Epithelial cell of esophagus (primary cell): ENCODE measurements at places on chromosomes 2 and 18.

GRCh38 chr18:47547539-47548202 is 296.2 kb upstream of the SKOR2 start:
- no peak for DNase-seq

GRCh38 chr2:178927173-178927572 is 120.0 kb upstream of the TTN start:
- no peak for DNase-seq

- no peak for DNase-seq
Observed at GRCh38 chr2:3283206-3283605, 94.4 kb downstream of the EIPR1 start.

DNA sequence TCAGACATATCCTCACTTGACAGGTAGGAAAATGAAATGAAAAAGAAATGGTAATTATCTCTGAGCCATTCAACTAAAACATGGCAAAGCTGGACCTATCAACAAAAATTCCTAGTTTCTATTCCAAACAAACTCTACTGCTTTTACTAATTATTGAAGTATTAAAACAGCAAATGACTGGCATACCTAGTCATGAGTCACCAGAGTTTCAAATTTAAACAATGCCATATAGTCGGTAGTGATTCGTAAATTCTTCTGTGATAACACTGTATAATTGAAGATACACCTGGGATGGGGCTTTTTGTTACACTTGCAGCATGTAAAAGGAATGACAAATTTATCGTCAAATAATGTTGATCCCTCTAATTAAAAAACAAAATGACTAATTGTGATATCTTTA is 153.1 kb upstream of the THUMPD2 start:
- DNase-seq = peak; percentile 24

DNA sequence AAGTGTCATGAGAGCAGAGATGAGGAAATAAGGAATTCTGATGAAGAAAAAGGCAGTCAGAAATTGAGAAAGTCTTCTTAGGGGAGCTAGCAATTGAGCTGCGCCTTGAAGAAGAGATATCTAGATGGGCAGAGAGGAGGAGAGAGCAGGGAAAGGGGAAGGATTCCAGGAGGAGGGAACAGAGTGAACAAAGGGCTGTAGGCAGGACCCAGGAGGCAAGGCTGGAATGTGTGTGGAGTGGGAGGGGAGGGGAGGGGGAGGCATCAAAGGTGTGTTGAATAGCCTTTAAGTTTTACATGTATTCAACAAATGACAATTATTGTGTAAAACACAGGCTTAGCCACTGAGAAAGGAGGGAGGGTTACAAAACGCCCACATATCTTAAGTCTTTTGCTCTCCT is 164.5 kb downstream of the TDRD15 start:
- no peak for DNase-seq

- peak; percentile 64 for DNase-seq
Observed at GRCh38 chr2:66729416-66730330, 294.7 kb downstream of the MEIS1 start.

DNA sequence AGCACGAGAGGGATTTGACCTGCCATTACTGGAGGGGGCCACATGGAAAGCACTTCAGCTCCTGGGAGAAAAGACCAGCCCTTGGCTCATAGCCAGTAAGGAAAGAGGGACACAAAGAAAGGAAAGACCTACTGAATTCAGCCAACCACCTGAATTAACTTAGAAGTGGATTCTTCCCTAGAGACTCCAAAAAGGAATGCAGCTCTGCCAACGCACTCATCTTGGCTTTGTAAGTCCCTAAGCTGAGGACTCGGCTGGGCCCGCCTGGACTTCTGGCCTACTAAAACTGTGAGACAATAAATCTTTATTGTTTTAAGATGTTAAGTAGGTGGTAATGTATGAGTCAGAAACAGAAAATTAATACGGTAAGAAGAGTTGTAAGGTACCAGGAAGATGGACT is 11.5 kb downstream of the ATF2 start:
- peak; percentile 18 for DNase-seq

DNA sequence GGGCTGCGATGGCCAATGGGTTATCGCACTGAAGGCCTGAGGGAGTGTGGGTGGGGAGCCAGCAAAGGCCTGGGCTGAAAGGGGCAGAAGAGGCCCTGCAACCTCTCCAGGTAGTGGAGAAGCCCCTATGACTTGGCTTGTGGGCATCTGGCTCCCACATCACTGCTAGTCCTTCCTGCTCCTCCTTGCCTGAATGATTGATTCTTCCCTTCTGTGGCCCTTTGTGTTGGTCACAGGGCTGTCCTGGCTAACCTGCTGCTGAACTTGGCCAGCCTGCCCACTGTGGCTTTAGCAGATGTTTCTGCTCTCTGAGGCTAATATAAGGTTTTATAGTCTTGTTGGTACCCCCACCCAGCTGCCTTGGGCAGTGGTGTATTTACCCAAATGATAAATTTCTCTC is 136.2 kb upstream of the ALPP start:
- no peak for DNase-seq

DNA sequence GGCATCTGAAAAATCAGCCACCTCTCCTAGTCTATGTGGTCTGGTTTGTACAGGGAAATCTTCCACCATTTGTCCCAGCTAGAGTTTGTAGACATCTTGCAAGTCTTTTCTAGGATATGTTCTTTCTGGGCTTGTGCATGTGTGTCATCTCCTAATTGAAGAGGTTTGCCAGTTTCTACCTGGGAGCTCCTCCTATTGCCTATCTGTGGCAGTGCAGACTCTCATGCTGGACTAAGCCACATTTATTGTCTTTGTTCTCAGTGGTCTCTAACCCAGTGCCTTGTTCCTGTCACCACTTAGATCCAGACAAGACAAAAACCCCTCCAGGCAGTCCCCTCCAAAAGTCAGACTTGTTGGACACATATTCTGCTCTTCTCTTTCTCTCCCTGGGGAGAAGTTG is 72.0 kb upstream of the MRPS9 start:
- peak; percentile 14 for DNase-seq

- no peak for DNase-seq
Observed at GRCh38 chr2:27838502-27838901, 51.7 kb downstream of the RBKS start.

DNA sequence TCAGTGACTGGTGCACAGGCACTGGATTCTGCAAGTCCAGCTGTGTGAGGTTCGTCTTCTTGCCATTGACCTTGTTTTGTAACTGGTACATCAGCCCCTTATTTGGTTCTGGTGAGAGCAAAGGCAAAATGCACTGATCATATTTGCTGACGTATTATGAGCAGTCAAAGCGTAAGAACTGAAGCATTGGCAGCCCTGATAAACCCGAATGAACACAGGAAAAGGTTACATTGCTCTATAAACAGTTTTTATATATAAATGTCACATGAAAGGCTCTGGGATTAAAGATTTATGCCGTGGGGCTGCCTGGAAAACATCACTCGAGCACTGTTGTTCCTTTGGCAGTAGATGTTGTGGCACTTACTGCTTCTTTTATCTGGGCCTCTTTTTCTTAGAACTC is 167.9 kb downstream of the IRS1 start:
- no peak for DNase-seq

GRCh38 chr2:3377279-3377611 is 373 bp downstream of the EIPR1 start:
- DNase-seq = peak; percentile 47

DNA sequence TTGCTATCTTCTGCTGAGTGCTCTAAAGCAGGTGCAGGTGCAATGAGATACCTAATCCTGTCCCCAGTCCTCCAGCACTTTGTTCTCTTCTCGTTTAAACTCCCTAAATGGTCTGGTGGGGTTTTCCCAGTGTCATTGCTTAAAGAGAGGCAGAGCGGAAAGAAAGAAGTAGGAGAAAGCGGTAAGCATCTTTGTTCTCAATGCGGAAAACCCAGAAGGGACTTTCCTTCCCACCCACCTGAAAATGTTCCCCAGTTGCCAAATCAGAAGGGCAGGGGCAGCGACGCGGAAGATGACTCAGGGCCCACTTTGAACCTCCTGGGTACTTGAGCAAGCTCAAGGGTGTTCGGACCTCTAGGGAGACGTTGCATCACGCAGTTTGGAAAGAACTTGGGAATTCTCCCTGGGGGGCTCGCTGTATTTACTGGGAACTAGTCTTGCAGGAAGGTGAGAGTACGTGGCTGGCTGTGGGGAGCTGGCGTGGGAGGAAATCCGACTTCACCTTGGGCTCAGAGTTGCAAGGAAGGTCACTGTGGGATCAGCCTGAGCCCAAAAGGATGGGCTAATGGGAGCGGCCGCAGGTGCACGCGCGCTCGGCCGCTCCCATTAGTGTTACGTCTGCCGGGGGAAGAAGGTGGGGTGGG is 589 bp upstream of the SGPP2 start:
- DNase-seq = peak; percentile 68

DNA sequence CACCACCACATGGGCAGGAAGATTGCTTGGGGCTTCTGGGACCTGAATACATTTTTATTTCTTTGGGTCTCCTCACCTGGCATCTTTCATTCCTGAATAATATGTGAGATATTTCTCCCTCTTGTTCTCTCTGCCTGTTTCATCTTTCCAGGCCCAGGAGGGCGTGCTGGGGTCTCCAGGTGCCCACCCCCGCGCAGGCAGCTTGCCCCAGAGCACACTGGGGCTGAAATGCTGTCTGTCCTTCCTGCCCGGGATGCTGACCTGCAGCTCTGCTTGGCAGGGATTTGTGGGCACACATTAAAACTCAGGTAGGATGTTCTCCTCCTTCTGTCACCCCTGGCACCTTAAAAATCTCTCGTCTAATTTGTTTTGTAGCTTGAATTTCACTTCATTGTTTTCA is 39.7 kb upstream of the TEX51 start:
- DNase-seq = no peak

DNA sequence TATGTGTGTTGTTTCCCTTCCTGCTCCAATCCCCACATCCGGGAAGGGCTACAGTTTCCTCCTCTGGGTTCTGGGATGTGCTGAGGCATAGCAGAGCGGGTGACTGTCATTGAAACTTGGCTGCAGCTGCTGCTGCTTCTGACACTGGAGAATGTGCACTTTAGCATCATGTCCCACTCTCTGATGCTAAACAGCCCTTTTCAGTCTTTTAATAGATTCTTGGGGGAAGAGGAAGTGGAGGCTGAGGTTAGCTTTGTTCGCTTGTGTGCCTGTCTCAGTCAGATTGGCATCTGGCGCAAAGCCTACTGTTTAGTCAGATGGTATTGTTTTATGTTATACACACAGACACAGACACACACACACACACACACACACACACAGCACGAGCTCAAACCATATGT is 136.5 kb upstream of the RND3 start:
- DNase-seq = peak; percentile 62

- DNase-seq = no peak
Observed at GRCh38 chr18:12883372-12883683, 709 bp downstream of the PTPN2 start.

GRCh38 chr2:169393068-169393590 is 30.8 kb upstream of the LRP2 start:
- peak; percentile 58 for DNase-seq

DNA sequence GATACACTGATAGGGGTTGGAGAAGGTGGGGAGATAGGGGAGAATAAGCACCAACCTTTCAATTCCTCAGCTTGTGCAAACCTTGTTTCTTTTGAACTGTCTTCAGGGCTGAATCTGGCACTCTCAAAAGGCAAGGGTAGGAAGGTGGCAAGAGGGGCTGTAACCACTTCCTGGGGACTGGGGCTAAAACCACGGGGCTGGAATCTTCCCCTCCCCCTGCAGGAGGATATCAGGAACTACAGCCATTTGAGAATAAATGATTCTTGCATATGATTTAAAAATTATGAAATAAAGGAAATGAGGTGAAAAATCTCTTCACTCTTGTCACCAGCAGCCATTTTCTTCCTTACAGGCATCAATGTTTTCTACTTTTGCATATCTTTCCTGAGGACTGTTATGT is 50.8 kb downstream of the ATOH8 start:
- DNase-seq = peak; percentile 18

DNA sequence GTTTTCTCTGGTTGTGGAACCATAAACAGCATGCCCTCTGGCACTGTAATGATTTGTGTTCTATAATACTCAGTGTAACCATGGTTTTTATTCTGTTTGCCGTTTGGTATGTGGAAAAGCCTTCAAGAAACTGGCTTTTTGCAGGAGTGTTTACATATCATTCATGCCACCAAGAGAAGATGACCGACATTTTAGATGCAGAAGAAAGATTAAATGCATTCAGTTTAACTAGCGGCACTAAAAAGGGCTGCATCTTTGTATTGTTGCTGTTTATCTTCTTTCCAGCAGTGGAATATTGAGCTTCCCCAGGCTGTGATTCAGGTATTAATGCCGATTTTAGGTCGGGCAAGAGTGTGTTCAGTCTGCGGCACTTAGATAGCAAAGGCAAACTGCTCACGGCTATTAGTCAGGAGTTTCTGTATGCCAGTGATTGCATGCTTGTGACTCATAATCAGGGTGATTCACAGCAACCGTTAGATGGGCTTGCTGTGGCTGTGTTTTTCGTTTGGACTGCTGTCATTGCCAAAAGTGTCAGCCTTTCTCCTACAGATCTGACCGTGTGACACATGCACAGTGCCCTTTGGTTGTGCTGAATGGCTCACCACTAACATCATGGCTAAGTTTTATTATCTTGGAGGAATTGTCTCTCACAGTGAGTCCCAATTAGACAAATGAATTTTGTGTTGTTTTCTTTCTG is 479.7 kb downstream of the PARD3B start:
- DNase-seq = peak; percentile 98

DNA sequence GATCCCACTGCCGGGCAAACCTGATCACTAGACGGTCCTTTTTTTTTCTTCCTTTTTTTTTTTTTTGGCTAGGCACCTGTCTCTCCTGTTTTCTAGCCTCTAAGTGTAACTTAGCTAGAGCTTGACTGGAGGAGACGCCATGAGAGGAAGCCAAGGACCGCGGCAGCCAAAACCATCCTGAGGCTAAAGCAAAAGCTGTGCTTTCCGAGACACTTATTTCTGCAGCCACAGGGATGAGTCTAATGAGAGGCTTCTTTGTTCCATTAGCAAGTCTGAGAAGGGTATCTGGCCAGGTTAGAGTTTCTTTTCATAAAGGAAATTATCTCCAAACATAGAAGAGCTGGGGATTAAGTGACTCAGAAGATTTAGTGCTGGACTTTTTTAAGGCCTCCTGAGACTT is 7.3 kb upstream of the CXCR4 start:
- DNase-seq = no peak

- DNase-seq = peak; percentile 88
Observed at GRCh38 chr2:241061275-241061674, 40.8 kb downstream of the MTERF4 start.

GRCh38 chr2:28163028-28163427 is 229.6 kb upstream of the FOSL2 start:
- DNase-seq = no peak

GRCh38 chr18:77949355-77949973 is 699.8 kb downstream of the GALR1 start:
- no peak for DNase-seq

DNA sequence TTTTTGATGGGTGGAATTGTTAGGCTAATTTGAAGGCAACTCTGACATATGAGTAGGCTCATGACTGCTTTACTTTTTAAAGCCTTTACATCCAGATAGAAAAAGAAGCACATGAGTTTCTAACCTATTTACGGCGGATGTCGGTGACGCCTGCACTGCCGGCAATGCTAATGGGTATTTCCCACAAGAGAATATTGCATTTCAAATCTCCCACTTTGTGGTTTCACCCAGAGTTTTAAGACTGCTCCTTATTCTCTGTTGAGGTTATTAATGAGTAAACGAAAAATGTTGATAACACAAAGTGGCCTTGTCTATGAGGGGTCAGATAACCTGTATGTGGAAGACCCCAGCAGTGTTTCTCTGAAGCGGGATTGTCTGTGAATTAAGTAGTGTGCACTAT is 14.0 kb downstream of the CCDC85A start:
- DNase-seq = no peak
